ENCODE measurements at places on chromosomes 3 and 15.

DNA sequence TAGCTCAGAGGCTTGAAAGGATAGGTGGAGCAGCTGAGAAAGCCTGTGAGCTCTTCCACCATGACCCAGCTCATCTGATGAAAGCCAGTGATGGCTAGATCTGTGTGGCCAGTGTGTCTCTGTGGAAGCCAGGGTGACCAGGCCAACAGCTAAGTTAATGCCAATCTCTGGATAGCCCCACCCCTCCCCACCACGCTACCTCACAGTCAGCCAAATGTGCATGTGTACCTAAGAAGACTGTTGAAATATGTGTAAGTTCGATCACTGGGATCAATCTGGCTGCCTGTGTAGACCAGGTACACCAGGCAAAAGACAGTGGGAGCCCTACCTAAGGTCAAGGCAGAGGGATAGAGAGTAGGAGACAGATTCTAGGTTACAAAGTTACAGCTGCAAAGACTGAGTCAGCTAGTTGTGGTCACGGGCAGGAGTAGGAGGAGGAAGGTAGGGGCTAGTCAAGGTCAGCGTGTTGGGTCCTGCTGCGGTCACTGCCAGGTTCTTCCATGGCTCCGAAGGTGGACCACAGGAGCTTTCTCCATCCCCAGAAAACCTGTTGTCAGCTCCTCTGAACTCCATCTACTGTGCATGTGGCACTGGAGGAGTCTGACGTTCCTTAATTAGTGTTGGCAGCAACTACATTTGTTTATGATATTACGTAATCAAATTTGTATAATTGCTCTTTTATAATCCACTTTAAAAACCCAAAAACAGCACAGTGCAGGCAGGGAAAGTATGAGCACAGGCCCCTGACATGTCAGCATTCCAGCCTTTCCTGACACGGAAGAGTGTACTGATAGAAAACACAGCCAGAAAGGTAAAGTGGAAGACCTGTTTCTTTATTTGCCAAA is 318.0 kb downstream of the CLSTN2 start:
- DNase-seq, result no peak

DNA sequence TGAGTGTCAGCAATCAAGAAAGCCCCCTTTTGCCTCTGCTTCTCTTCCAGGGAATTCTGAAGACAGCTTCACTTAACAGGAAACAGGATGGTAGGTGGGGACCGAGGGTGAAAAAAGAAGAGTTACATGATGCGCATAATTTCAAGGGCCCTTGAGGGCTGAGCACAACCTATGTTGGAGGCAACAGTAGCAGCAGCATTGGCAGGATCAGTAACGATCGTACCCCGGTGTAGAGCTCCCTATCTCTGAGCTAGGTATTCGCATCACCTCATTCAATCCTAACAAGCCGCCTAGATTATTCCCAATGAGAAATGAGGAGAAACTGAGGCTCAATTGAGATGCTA is 432 bp upstream of the RAD54L2 start:
- DNase-seq, result peak; percentile 11

DNA sequence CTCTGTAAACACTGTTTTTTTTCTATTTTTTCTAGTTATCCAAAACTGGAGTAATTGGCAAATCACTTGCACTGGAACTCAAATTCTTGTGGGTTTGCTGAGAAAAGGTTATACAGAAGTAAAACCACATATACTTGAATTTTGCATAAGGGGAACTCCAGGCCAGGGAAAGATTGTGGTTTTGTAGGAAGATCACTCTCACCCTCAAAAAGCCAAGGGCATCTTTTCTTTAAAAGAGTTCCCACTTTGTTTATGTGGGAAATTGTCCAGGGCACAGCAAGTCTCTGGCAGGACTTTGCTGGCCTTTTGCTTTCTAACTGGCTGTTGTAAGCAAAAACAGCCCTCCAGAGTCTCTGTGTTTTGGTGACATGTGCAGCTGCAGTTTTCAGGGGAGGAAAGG is 340.3 kb upstream of the RBMS3 start:
- DNase-seq, result no peak

DNA sequence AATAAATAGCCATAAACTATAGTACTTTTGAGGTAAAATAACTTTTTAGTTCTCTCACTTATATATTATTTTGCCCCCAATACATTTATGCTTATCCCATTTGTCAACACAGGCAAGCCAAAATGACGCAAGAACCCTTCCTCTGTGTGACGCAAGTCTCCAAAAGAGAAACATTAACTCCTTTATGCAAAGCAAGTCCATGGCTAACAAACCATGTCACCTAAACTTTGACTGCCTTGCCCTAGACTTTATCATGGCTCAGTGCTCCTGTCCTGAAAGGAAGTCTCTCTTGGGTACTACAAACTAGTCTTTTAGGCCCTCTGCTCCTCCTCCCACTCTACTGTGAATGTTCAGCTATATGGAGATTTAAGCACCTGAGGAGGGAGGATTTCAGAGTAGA is 230.5 kb downstream of the UNC13C start:
- DNase-seq, result no peak

- peak; percentile 73 for DNase-seq
Observed at GRCh38 chr3:18499301-18499700, 74.2 kb upstream of the SATB1 start.

DNA sequence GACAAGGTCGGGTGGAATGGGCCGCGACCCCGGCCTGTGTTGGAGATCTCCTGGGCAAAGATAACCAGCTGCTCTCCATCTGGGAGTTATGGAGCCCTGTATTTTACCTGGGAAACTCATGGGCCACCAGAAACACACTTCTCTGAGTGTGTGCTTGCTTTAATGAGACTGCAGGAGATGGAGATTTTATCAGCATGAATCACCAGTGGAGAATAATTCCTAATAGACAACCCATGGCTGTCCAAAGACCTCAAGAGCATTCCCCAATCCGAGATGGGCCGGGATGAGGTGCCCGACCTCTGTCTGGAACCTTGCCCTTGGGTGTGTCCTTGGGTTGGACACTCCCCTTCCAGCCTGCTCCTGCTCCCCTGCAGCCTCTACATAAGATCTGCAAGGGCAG is 389.3 kb downstream of the GABRG3 start:
- no peak for DNase-seq

DNA sequence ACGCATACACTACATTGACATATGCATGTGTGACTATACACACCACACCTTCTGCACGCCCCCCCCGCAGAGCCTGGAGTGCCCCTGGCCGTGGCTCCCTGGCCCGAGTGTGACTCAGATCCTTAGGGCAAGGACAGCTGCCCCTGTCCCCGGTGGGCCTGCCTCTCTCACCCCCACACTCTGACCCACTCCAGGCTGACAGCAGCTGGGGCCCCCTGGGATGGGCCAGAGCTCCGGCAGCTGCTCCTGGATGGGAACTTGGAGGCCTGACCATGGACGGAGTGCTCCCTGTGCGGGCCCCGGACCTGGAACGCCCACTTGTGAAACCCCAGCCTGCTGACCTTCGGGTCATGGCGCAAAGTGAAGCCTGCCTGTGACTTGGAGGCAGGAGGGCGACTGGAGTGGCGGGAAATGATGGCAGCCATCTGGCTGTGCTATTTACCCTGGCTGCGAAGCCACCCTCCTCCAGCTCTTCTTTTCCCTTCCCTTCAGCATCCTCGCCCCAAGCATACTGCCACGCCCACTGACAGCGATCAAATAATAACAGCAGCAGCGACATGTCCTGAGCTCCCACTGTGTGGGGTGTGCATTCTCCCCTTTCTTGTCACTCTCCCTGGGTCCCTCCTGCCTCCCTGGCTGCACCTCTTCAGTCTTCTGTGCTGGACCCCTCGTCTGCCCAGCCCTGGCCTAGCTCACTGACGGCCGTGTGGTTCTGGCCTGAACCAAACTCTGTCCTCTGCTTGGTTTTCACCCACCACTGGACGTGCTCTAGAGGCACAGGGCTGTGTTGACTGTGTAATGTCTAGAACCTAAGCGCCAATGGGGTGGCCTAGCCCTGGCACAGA is 90.7 kb upstream of the MEF2A start:
- DNase-seq, result no peak

- peak; percentile 35 for DNase-seq
Observed at GRCh38 chr3:78970656-78971055, 797.1 kb downstream of the ROBO1 start.

Data from epithelial cell of esophagus (primary cell).